ENCODE measurements at places on chromosomes 2 and 18. TPM values are rescaled to one million over a fixed set of nuclear protein-coding genes. Genes with fewer than 3 reads are reported as not detected.
A peak's percentile ranks its signal among the peaks of the same experiment; 100 is the strongest.

PLB1 gene
- 2.4 TPM for total RNA-seq

- no peak overlapping the region for H3K4me3 ChIP-seq
- H3K27me3 ChIP-seq: peaks cover 43% of the 10 kb centered on the region
- no peak for DNase-seq
- no peaks in the 10 kb centered on the region for H3K36me3 ChIP-seq
- H3K27ac ChIP-seq: no peak overlapping the region
These were observed 247.9 kb downstream of the TSN start for GRCh38 chr2:122003196-122003940.

DNA sequence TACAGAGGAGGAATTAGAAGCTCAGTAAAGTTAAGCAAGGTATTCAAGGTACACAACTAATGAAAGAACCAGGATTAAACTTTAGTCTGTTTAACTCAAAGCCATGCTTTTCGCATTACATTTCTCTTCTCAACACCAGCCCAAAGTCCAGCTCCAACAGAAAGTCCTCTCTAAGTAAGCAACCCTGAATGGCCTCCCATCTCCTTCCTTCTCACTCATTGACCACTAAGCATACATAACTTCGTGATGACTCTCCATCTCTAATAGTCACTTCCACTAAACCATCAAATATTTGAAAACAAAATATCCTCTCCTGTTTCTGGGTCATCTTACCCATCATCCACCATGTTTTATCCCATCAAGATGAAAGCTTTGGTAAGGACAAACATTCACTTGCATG, 219.8 kb downstream of the RAD51AP2 start:
- H3K36me3 ChIP-seq: no peaks in the 10 kb centered on the region
- H3K4me3 ChIP-seq: no peak overlapping the region

ASPRV1 gene
- 0.63 TPM for total RNA-seq

- no peak for DNase-seq
- no peaks in the 10 kb centered on the region for H3K27me3 ChIP-seq
- no peaks in the 10 kb centered on the region for H3K4me1 ChIP-seq
- no peaks in the 10 kb centered on the region for H3K36me3 ChIP-seq
These were observed 269.2 kb downstream of the LRATD1 start for GRCh38 chr2:14901737-14902136.

- H3K36me3 ChIP-seq: peaks cover 20% of the 10 kb centered on the region
- H3K4me1 ChIP-seq: peaks cover 83% of the 10 kb centered on the region
- no peak overlapping the region for H3K4me3 ChIP-seq
These were observed 65.9 kb downstream of the MGAT5 start for GRCh38 chr2:134319596-134320254.

CHPF gene
- 104 TPM for total RNA-seq

GRCh38 chr18:22223254-22223964, 54.0 kb downstream of the GATA6 start:
- no peaks in the 10 kb centered on the region for H3K27me3 ChIP-seq
- no peak overlapping the region for H3K27ac ChIP-seq

- H3K27me3 ChIP-seq: no peaks in the 10 kb centered on the region
- H3K4me3 ChIP-seq: no peak overlapping the region
- H3K36me3 ChIP-seq: no peaks in the 10 kb centered on the region
- H3K4me1 ChIP-seq: no peaks in the 10 kb centered on the region
These were observed 433.2 kb upstream of the RGPD4 start for GRCh38 chr2:107393516-107393915.

DNA sequence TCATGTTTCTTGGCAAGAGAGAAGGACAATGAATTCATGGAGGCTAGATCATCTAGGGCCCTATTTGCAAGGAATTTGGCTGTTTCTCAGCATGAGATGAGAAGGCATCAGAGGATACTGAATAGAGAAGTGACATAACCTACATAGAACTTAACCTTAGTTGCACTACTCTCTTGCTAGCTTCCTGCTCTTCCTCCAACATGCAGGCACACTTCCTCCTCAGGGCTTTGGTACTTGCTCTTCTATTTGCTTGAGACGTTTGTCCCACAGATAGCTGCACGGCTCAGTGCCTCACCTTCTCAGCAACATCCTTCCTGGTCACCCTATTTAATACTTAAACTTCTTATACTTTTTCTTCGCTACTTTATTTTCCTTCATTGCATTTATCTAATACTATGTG, 20.0 kb upstream of the LANCL1 start:
- no peaks in the 10 kb centered on the region for H3K27me3 ChIP-seq
- H3K27ac ChIP-seq: no peak overlapping the region
- DNase-seq: no peak
- H3K36me3 ChIP-seq: no peaks in the 10 kb centered on the region
- H3K4me1 ChIP-seq: no peaks in the 10 kb centered on the region

DNA sequence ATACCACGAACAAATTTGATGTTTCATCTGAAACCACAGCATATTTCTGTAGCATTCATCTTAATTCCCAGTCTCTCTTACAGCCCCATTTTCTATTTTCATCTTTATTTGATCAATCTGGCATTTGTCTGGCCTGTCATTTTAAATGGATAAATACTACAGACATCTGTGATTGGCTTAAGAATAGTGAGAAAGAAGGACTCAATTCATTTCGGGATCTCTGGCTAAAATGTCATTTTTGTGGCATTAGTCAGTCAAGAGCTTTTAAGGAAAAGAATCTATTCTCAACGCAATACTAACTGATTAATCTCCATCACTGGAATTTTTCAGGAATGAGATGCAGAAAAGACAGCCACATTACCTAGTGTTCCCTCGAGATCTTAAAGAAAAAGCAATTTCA, 585.9 kb downstream of the IRS1 start:
- no peak overlapping the region for H3K4me3 ChIP-seq
- no peak for DNase-seq
- H3K27ac ChIP-seq: no peak overlapping the region
- H3K4me1 ChIP-seq: peaks cover 20% of the 10 kb centered on the region
- no peaks in the 10 kb centered on the region for H3K27me3 ChIP-seq

DNA sequence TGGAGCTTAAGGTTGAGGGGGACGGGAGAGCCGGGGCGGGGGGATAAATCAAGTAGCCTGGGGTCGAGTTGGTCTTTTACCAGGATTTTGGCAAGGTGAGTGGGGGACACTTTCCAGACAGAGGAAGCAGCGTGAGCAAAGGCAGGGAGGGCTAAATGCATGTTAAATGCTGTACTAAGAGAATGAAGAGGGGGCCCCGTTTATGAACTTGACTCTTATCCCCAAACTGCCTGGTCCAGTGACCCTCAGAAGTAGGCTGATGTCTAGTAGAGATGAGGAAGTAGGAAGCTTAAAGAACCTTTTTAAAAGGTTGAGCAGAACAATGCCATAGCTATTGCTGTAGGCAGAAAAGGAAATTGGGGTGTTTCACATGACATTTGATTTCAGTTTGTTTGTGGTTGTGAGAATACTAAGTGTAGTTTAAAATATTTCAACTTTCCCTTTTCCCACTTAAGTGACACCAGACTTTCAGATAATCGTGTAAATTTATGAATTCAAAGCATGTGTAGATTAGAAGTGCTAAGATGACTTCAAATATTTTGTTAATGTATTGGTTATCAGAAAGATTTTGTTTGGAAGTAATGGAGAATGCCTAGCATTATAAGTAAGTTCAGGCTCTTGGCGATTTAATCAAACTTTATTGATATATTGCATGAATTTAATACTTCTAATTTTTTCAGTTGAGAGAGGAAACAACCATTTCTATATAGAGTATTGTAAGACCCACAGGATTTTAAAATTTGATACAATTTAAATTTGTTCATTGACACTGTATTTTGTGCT, 1.8 kb downstream of the REL start:
- DNase-seq: no peak
- H3K36me3 ChIP-seq: no peaks in the 10 kb centered on the region
- peak overlapping the region; percentile 97 for H3K27ac ChIP-seq
- no peaks in the 10 kb centered on the region for H3K27me3 ChIP-seq
- peaks cover 72% of the 10 kb centered on the region for H3K4me1 ChIP-seq

DNA sequence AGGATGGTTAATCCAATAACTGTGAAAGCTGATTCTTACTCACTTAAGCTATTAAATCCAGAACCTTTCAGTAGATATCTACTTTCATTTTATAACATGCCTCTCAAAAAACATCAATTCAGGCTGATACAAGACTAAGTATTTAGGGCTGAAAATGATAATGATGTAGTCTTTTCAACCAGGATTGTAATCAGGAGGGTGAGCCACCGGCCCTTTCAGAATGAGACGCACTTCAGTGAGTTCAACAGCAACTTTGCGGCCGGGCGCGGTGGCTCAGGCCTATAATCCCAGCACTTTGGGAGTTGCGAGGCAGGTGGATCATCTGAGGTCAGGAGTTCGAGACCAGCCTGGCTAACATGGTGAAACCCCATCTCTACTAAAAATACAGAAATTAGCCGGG, 30.4 kb downstream of the RBMS1 start:
- H3K4me1 ChIP-seq: peaks cover 89% of the 10 kb centered on the region
- no peaks in the 10 kb centered on the region for H3K27me3 ChIP-seq
- H3K27ac ChIP-seq: no peak overlapping the region
- H3K36me3 ChIP-seq: no peaks in the 10 kb centered on the region

All from left ventricle myocardium inferior (tissue), 1 donor.